IMR-90 (cell line): ENCODE measurements at places on chromosomes 3 and 15. TPM values are rescaled to one million over a fixed set of nuclear protein-coding genes. Genes with fewer than 3 reads are reported as not detected.

Gene CD200
- total RNA-seq: 0.83 and 1.1 TPM in 2 replicates

DNA sequence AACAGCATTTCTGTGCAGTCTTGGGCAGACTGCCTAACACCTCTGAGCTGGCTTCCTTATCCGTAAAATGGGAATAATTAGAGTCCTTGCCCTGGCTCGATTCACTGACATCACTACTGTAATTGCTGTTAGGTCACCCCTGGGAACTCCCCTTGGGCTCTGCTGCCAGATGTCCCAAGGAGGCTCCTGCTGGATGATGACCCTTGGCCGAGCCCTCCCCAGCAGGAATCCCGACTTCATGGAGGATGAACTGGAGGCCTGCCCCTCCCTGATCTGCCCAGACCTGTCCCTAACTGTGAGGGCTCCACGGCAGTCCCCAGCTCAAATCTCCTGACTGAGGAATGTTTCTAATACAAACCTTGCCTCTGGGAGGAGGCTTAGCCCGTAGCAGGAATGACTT, 18.0 kb downstream of the ESYT3 start:
- DNase-seq: no peak

Gene ZPLD1
- total RNA-seq: under 0.01 TPM in 2 replicates

GRCh38 chr3:43017004-43017403, 37.9 kb downstream of the GASK1A start:
- no peak for DNase-seq

Gene CX3CR1
- not detected in 2 replicates for total RNA-seq

GRCh38 chr3:131846296-131846924, 188.4 kb downstream of the CPNE4 start:
- DNase-seq: no peak

DNA sequence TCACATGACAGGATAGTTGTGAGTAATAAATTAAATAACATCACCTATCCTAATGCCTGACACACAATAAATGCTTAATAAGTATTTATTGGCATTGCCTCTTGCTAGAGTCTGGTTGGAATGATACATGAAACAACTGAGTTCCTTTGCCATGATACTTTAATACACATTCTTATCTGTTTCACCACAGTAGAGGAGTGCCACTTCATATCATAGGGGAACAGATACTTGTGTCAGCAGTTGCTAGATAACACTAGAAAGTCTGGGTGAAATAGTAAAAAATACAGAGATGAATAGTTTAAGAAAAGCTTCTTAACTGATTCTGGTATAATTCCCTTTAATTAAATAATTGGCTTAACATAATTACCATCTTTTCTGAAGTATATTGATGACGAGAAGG, 380.0 kb upstream of the GOLIM4 start:
- no peak for DNase-seq

DNA sequence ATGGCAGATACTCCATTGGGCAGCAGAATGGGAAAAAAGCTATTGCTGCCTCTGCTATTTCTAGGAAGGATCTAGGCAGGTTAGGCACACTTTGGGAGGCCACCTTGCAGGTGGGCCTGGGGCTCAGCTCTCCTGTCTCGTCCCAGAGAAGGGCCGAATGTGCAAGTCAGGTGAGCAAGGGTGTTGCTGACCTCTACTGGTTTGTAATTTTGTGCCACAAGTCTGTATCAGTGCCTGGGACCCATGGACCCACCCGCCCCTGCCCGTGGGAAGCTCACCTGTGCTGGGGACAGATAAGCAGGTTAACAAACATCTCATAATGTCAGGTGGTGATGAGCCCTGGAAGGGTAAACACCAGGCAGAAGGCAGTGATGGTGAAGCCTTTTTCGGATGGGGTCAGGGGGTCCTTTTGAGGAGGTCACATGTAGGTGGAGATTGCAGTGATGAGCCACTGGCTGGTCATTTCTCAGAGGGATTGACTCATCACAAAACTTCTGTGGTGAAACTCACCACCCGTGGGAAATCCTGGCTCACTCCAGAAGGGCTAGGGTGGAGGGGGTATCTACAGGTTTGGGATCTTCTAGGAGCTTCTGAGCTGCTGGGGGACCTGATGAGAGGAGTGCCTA, 161.3 kb downstream of the KLF13 start:
- peak; percentile 43 for DNase-seq

Gene ALPK3
- total RNA-seq: under 0.01 TPM in 2 replicates

- DNase-seq: no peak
These were observed 28.9 kb upstream of the GPD1L start for GRCh38 chr3:32077260-32078084.

DNA sequence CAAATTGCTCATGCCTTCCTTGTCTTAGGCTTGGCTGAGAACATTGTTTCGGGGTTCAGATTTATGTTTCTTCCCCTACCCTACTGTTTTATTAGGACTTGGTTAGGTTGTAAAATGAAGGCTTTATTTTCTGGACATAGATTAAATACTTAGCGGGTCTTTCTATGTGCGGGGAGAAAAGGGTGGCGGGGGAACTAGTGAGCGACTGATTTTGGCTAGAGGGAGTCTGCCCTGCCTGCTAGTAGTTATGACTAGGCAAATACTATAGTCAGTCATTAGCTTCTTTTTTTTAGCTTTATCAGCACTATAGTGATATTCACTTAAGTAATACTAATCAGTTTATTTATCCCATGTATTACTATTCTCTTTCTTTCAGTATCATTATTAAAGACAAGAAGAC, 3.6 kb downstream of the CADM2 start:
- no peak for DNase-seq

- DNase-seq: no peak
These were observed 44.3 kb downstream of the UBP1 start for GRCh38 chr3:33395900-33396299.

DNA sequence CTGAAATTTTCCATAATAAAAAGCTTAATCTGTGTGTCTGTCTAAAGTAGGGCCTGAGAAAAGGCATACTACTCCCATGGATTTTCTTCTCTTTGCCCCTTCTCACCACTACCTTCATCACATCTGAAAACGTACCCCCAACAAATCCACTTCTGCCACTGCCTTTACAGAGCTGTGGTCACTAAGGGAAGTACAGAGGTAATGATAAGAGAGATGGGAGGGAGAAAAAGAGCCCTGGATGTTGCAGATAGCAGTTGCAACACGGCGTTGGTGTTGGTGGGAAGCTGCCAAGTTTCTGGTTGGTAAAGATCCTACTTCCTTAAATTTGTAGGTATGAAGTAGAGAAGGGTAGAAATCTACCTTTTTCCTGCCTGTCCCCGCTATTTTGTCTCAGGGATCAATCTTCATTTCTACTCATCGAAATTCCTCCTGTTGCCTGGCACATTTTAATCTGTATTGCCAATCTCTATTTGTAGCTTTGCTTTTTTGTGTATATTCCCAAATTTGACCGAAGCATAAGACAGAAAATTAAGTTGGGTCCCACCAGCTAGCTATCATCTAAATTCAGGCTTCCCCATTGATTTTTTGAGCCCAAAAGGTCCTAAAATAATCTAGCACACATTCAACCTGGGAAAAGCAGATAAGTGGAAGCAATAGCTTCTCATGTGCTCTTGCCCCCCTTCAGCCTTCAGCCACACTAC, 102.9 kb downstream of the TFDP2 start:
- DNase-seq: no peak

DNA sequence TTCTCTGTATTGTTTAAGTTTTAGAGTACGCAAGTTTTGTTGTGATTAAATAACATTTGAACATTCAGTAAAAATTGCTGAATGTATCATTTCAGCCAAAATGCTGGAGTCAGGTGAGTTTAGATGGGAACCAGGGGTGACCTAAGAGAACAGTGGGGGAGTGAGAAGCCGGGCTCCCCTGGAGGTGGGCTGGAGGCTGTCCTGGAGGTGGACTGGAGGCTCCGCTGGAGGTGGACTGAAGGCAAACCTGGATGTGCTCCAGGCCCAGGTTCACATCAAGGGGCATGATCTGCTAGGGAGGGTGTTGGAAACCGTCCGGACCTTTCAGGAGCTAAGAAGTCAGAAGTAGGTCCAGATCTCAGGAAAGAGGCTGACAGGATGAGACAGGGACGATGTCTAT, 23.7 kb downstream of the DNAJB8 start:
- DNase-seq: no peak

Gene GOLGA8S
- total RNA-seq: under 0.01 TPM in 2 replicates

GRCh38 chr3:133887074-133887802, 8.4 kb downstream of the RAB6B start:
- no peak for DNase-seq

Gene GOLGA6D
- total RNA-seq: not detected in 2 replicates

DNA sequence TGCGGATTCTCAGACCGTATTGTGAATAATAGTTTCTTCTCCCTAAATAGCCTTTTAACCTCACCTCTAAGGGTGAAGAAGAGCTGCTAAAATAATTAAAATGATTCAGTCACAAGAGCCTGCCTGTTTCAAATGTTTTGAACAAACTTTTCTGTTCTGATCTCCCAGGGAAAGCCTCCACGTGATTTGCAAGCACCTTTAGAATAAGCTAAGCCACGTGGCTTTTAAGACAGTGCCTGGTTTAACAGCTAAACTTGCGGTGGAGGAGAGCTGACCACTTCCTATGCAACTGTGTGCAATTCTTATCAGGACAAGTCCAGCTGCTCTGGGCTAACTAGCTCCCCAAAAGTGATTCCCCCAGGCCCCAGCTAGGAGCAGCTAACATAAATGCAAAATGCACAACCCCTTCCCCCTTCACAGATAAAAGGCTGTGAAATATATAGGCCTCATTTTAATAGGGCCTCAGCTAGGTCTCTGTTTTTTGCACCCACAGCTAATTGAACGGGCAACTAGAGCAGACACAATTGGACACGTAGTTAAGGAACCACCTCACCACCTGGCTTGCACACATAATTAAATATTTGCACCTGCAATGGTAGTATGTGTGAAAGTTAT, 401.2 kb upstream of the NR2F2 start:
- DNase-seq: peak; percentile 38

Gene EIF4E3
- 0.72 and 0.83 TPM in 2 replicates for total RNA-seq

- DNase-seq: peak; percentile 27
These were observed 28.6 kb downstream of the SOX14 start for GRCh38 chr3:137792626-137793271.

- peak; percentile 16 for DNase-seq
These were observed 236.8 kb downstream of the OPA1 start for GRCh38 chr3:193829781-193830180.

Gene TGM4
- under 0.01 TPM in 1 of 2 replicates, not detected in the other for total RNA-seq

Gene ADAMTSL3
- under 0.01 TPM in 1 of 2 replicates, not detected in the other for total RNA-seq

GRCh38 chr15:70461017-70461416, 302.3 kb downstream of the UACA start:
- no peak for DNase-seq

GRCh38 chr15:77181305-77182074, 110.6 kb upstream of the TSPAN3 start:
- no peak for DNase-seq

Gene GP5
- total RNA-seq: under 0.01 TPM in 2 replicates

GRCh38 chr3:167091226-167091625, 288.9 kb downstream of the ZBBX start:
- no peak for DNase-seq

- DNase-seq: peak; percentile 66
These were observed 461.8 kb downstream of the MAGI1 start for GRCh38 chr3:65576966-65577365.

GRCh38 chr3:172078721-172079120, 39.3 kb downstream of the FNDC3B start:
- no peak for DNase-seq

GRCh38 chr3:39383045-39383880, at the start of gene SLC25A38:
TSS of gene SLC25A38 (plus strand) at chr3:39383370. CDS start at chr3:39383725, 355 bp downstream.
- peak; percentile 85 for DNase-seq

GRCh38 chr3:132288357-132288756, 28.9 kb upstream of the ACP3 start:
- DNase-seq: no peak

DNA sequence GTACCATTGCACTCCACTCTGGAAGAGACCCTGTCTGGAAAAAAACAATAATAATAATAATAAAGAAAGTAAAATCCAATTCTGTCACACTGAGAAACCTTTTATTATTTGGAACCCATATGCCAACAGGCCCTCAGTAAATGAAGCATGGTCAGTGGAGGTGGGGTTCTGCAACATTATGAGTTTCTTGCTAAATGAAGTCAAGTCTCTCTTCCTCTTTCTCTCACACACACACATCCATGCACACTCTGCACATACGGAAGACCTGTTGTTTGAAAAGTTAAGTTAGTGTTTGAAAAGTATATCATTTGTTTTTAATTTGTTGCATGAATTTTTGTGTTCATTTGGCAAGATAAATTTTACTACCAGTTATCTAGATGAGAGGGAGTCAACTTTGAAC, 27.8 kb downstream of the GAP43 start:
- no peak for DNase-seq

Gene IL17RC
- 18.9 and 20.8 TPM in 2 replicates for total RNA-seq

DNA sequence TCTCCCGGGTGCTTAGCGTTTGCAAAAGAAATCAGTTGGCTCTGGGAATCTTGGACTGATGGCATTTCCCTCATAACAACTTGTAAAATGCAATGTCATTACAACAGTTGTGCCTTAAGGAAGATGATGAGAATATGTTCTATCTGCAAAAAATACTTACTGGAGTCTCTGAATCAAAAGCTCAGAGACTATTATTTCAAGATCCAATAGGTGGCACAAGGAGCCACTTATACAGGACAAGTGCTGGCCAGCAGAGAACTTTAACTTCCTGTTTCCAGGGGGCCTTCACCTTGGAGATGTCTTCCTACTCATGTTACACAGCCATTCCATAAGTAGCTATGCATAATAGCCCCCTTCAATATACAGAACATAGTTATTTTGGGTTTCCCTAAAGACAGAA, 8.9 kb upstream of the RPS27L start:
- no peak for DNase-seq

- no peak for DNase-seq
These were observed 183.7 kb upstream of the LRRN1 start for GRCh38 chr3:3615533-3615932.

- peak; percentile 12 for DNase-seq
These were observed 521.1 kb downstream of the NR2F2 start for GRCh38 chr15:96851613-96852012.

Gene TOP2B
- total RNA-seq: 53.4 and 115 TPM in 2 replicates

GRCh38 chr3:52366527-52366926, 50.4 kb downstream of the DNAH1 start:
- no peak for DNase-seq

DNA sequence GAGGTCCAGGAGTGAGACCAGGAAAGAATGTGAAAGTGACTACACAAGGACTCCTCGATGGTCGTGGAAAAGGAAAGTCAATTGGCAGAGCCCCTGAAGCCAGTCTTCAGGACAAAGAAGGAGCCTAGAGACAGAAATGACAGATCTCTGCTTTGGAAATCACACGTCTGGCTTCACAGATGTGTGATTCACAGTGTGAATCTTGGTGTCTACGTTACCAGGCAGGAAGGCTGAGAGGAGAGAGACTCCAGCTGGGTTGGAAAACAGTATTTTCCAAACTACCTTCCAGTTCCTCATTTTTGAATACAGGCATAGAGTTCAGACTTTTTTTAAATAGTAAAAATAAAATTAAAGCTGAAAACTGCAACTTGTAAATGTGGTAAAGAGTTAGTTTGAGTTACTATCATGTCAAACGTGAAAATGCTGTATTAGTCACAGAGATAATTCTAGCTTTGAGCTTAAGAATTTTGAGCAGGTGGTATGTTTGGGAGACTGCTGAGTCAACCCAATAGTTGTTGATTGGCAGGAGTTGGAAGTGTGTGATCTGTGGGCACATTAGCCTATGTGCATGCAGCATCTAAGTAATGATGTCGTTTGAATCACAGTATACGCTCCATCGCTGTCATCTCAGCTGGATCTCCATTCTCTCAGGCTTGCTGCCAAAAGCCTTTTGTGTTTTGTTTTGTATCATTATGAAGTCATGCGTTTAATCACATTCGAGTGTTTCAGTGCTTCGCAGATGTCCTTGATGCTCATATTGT, 6.0 kb downstream of the CCR2 start:
- peak; percentile 21 for DNase-seq
